ENCODE measurements at places on chromosomes 7 and 10.

- no peak for DNase-seq
Measured at GRCh38 chr10:43998021-43998809, 349.5 kb upstream of the ZNF32 start.

GRCh38 chr7:126449611-126450268 lies 803.0 kb downstream of the GRM8 start:
- DNase-seq, result no peak

DNA sequence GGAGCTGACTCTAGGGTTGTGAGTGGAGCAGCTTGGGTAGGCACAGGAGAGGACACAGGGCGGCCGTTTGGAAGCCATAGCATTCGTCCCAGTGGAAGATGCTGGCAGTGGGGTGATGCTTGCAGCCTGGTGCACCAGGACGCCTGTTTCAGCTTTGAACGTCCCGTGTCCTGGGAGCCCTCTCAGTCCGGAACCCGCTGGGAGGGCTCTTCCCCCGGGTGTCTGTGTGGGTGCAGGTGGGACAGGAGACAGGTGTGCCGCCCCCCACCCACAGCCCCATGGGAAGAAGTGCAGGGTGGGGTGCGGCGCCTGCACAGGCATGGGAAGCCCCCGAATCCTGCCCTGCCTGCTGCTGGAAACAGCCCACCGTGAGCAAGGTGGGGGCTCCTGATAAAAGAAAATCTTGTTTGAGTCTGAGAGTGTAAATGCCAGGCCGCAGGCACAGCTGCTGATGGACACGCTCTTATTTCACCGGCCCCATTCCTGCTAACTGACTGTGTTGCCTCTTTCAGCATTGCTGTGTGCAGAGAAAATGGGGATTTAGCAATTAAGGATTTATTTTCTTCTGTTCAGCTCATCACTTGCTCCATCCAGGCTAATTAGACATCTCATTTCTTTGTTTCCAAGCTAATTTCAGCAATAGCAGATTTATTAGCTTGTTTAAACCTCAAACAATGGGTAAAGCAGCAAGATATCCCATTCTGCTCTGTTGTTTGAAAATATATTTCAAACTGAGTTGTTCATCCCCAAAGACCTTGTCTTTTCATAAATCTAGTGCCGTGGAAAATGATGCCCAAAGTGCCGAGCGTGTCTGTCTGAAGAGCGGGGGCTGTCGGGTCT lies 54.9 kb upstream of the DPYSL4 start:
- DNase-seq, result no peak

GRCh38 chr7:64905547-64905946 lies 2.5 kb downstream of the ZNF273 start:
- DNase-seq, result no peak

DNA sequence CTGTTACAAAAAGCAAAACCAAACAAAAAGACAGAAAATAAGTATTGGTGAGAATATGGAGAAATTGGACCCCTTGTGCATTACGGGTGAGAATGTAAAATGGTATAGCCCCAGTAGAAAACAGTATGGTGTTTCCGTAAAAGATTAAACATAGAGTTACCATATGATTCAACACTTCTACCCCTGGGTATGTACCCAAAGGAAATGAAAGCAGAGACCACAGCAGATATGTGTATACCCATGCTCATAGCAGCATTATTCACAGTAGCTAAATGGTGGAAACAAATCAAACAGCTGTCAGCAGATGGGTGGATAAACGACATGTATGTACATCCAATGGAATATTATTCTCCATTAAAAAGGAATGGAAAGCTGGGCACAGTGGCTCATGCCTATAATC lies 42.4 kb downstream of the STARD3NL start:
- no peak for DNase-seq

- no peak for DNase-seq
Measured at GRCh38 chr10:75127471-75127870, 16.0 kb downstream of the SAMD8 start.

GRCh38 chr10:31130406-31130805 lies 98.7 kb upstream of the ZNF438 start:
- no peak for DNase-seq

DNA sequence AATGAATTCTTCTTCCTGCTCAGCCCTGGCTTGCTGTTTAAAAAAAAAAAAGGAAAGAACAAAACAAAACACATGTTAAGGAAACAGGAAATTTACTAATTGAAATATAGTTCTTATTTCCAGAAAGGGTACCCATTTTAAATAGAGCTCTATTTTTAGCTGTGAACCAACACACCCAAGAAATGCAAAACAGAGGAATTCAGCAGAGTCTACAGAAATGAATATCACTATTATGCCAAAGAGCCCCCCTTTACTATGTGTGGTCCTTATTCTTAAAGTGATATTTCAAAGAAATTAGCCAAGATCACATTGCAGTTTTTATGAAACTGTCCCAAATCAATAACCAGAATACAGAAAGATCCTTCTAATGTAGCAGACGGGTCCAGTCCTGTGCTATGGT lies 53.7 kb downstream of the CCDC6 start:
- no peak for DNase-seq

DNA sequence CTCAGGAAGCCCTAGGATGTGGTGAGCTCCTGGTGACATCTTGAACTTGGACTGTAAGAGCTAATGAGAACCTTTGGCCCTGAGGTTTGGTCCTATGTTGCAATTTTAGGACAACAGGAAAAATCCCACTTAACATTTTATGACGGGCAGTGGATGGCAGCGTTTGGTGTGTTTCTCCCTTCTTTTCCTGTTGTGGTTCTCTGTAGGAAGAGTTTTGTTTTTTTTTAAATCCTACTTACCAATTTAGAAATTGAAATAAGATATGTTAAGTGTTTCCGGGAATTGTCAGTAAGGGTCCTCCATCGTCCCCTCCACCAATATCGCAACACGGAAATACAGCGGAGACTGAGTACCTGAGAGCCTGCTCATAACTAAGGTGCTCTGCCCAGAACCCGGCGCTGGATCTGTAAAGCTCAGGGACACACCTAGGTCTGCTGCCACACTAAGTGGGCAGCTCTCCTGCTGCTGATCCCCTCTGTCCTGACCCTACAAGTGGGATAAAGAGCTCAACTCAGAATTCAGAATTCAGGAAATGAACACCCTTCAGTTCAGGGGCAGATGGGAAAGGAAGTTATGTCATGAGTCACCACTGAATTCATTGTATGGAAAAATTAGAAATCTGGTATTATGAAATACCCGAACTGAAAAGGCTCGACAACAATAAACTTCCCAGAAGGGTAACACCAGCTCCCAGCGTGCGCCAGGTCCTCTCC lies 9.1 kb upstream of the PROSER2 start:
- DNase-seq, result no peak

- no peak for DNase-seq
Measured at GRCh38 chr7:150753826-150754603, 16.8 kb downstream of the GIMAP5 start.

GRCh38 chr10:49508249-49508648 lies 30.7 kb downstream of the ERCC6 start:
- no peak for DNase-seq

DNA sequence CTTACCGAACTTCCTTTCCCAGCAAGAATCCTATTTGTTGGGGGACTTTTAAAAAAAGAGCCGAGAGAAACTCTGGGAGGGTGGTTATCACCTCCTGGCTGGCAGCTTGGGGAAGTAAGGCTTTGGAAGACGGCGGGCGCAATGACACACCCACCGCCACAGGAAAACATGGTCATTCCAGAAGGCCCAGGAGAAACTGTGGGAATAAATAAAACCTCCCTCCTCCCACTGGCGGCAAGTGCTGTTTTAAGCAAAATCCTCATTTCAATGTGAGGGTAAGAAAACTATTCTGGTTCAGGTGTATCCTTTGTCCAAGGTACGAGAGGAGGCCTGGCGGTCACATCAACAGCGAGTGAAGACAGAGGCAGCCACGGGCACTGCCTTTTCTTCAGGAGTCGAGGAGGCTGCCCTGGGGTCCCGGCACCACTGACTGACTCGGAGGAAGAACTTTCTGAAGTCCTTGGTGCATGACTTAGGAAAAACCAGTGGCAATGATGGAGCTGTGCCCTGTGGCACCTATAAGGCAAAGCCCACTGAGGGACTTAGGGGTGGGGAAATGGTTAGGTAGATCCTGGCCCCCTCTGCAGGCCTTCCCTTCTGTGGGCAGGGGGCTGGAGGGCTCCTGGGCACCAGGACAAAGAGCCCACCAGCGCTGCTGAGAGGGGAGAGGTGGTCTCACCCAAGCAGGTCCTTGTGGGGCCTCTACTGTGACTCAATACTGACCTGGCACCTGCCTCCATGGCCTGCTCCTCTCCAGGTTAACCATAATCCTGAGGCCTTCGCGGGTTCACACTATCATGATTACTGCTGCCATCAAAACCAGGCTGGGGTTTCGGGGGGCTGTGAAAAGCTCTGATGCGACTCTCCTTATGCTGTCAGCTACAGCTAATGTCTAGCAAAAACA lies 21.4 kb downstream of the DNAJB12 start:
- DNase-seq, result no peak

GRCh38 chr7:68556537-68556936 lies 1041.7 kb upstream of the AUTS2 start:
- DNase-seq, result no peak

- peak; percentile 85 for DNase-seq
Measured at GRCh38 chr10:88934900-88935672, 17.5 kb downstream of the ACTA2 start.
